ENCODE measurements at places on chromosomes 12 and 14.

DNA sequence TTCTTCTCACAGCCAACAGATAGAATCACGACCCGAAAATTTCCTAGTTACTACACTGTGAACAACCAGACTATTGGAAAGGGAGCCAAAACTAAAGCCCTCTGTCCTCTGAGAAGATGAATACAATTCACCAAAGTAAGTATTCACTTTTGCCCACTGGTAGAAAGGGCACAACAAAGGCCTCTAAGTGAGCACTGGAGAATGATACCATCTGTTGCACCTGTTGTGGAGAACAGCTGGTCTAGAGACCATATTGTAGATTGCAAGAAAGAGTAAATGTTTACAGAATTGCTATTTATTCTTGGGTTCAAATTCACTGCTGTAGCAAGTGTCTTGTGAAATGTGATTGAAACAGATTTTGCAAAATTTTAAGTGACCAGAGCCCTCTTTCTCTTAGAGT is 46.9 kb upstream of the ANO6 start:
- no peak for DNase-seq

DNA sequence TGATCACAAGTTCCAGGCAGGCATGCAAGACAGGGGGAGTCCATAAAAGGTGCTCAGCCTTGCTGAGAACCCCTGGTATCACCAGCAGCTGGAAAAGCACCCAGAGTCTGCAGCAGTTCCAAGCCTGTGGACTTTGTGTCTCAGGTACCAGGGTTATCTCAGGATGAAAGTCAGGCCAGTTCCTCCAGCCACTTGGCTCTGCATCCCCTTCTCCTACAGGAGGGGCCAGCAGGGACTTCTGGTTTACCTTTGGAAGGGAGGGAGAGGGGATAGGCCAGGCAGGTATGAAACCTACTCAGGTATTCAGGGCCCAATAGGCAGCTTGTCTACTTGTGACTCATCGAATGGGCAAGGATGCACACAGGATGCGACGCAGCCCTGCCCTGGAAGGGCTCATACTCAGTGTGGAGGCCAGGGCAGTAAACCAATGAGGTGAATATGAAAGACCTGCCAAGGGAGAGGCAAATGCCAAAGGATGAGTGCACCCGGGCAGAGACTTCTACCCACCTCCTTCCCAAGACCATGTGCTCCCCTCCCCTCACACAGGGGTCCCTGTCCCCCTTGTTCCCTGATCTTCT is 148.2 kb downstream of the SLC38A6 start:
- DNase-seq = no peak

- DNase-seq = no peak
Measured at GRCh38 chr12:34397591-34398365, 375.5 kb downstream of the ALG10 start.

DNA sequence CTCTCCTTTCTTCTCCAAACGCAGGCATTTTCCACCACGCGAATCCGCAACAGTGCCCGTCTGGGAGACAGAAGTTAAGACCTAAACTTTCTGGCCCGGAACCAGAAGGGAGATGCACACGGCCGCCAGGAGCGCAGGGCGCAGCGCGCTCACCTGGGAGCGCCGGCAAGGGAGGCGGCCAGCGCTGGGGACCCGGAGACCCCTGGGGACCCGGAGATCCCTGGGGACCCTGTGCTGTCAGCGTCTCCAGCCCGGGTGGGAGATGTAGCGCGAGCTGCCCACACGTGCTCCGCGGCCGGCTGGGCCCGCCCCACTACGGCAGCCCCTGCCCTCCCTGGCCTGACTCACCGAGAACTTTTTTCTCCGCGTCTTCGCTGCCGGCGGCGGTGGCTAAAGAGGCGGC is 620 bp downstream of the YBX3 start:
- DNase-seq = peak; percentile 7

- no peak for DNase-seq
Measured at GRCh38 chr12:118690506-118690905, 290.8 kb upstream of the SRRM4 start.

- no peak for DNase-seq
Measured at GRCh38 chr14:102227184-102227964, 77.6 kb downstream of the MOK start.

- no peak for DNase-seq
Measured at GRCh38 chr12:50610171-50610570, 105.4 kb downstream of the DIP2B start.

DNA sequence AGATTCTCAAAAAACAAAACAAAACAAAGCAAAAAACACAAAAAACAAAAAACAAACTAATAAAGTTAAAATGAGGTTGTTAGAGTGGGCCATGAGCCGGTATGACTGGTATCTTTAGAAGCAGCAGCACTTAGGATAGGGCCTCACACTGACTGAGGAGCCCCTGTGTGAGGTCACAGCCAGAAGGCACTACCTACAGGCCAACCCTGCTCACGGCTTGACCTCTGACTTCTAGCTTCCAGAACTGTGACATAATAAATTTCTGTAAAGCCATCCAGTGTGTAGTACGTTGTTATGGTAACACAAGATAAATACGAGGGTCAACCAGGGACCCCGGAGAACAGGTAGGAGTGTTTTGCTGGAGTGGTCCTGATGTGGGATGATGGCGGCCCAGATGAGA is 629.6 kb downstream of the VRK1 start:
- DNase-seq = no peak

DNA sequence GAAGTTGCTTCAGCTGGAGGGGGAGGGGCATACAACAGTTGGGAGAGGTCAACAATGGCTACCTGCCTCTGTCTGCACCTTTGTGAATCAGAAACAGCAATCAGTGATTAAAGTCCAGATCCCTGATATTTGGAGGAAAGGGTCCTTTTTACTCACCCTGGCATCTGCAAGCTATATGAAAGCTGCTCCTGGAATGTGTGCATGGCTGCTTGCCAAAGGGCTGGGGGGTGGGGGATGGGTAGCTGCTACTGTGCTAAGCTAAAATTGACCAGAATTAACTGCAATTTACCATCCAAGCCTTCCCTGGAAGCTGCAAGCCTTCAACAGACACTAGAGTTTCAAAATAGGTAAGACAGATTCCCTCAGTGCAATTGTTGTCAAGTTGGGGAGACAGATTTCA is 13.5 kb upstream of the GTF2A1 start:
- DNase-seq = no peak

- DNase-seq = no peak
Measured at GRCh38 chr14:78873581-78873980, 703.4 kb downstream of the NRXN3 start.

DNA sequence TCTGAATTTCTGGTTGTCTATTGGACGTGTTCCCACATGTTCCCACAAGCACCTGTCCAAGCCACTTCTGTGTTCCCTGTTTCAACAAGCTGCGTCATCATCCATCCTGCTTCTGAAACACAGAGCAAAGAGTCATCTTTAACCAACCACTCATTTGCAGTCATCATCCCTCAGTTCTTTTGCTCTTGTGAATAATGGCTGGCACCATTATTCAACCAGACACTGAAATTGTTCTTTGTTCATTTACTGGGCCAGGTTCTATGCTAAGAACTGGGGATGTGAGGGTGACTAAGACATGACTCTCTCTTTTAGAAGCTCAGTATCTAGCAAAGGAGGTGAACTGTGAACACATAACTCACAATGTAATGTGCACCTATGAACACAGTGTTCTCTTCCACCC is 40.7 kb upstream of the ANO4 start:
- no peak for DNase-seq

DNA sequence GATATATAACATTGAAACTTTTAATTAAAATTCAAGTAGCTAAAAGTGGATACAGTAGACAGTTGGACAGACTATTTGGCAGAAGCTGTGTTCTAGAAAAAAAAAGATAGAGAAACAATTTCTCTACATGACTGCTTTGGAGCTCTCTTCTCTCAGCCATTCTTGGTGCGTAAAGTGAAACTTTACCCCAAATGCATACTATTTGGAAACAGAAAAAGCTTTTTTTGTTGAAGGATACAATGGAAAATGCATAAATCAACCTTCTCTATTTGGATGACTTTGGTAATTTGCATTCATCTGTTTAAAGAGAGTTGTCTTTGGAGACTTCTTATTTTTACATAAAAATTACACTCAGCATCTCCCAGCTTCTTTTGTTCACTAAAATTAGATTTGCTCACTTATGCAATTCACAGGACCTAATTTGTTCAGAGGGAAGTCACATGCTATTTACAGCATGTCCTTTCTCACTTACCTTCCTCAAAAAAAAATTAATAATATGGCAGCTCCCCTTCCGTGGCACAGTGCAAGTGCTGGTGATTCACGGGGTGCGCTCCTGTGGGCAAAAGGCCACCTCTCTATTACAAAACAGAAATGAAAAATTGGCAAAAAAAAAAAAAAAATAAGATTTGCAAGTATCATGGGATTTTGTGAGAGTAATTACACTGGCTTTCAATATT is 498.9 kb downstream of the RERGL start:
- no peak for DNase-seq

DNA sequence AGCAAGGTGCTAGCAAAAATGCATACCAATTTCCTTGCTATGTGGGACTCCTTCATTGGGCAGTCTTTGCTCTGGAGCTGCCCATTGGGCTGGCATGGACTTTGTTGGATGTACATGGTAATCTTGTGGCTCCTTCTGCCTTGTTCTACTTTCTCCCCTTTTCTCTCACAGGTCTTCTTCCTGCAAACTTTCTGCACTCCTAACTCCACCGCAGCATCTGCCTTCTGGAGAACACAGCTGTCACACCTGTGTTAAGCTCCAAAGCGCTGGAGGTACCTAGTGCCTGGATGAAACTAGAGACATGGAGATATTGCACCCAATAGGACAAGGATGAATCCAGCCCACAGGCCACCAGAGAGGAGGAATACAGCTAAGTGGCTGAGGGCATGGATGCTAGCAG is 60.7 kb upstream of the CCND2 start:
- DNase-seq = no peak

GRCh38 chr14:79375356-79375755 is 835.9 kb downstream of the DIO2 start:
- no peak for DNase-seq

DNA sequence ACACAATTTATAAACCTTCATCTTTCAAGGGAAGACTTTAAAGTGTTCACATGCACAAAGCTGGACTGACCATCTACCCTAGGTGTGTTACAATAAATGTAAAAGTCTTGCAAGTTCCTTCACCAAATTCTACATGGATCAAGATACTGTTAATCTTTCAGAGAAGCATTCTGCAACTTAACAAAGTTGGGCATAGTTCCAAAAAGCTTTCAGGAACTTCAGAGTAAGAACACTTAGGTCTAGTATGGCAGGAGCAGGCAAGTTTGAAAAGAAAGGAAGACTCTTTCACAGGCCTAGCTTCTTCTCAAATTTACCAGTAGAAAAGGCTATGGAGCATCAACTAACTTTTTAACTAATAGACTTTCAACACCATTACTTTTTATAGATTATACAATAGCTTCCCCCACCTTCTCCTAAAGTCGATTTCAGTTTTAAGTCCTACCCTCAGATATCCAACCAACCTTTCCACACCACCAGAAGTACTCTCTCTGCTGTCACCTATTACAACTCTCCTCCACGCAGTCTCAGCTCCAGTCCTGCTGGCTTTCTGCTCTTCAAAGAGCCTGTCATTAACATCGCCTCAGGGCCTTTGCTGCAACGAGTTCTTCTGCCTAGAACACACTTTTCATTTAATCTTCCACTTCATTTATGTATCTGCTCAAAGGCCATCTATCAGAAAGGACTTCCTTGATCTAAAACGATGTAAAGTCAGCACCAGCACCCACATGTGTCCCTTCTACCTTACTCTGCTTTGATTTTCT is 333.9 kb downstream of the CEP128 start:
- DNase-seq = no peak

- no peak for DNase-seq
Measured at GRCh38 chr14:93150227-93151208, 34.2 kb downstream of the MOAP1 start.

DNA sequence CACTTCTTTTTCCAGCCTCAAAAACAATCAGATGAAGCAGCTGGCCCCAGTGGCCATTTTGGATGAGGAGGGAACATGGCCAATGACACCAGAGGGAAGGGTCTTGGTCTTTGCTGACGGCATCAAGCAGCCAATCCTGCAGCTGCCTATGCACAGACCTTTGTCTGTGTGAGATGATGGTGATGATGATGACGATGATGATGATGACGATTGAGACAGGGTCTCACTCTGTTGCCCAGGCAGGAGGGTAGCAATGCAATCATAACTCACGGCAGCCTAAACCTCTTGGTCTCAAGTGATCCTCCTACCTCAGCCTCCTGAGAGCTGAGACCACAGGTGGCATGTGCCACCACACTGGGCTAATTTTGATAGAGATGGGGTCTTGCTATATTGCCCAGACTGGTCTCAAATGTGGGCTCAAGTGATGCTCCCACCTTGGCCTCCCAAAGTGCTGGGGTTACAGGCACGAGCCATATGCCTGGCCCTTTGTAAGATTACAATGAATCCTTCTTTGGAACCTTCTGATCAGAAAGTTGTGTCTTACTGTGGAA is 26.5 kb upstream of the NCOR2 start:
- DNase-seq = no peak

- no peak for DNase-seq
Measured at GRCh38 chr12:12804432-12804886, 8.7 kb upstream of the DDX47 start.
